ENCODE measurements at places on chromosomes 11 and 22. TPM values are rescaled to one million over a fixed set of nuclear protein-coding genes. Genes with fewer than 3 reads are reported as not detected.

The UPB1 gene
- 2.7 TPM for total RNA-seq

The FOLH1 gene
- total RNA-seq: not detected

DNA sequence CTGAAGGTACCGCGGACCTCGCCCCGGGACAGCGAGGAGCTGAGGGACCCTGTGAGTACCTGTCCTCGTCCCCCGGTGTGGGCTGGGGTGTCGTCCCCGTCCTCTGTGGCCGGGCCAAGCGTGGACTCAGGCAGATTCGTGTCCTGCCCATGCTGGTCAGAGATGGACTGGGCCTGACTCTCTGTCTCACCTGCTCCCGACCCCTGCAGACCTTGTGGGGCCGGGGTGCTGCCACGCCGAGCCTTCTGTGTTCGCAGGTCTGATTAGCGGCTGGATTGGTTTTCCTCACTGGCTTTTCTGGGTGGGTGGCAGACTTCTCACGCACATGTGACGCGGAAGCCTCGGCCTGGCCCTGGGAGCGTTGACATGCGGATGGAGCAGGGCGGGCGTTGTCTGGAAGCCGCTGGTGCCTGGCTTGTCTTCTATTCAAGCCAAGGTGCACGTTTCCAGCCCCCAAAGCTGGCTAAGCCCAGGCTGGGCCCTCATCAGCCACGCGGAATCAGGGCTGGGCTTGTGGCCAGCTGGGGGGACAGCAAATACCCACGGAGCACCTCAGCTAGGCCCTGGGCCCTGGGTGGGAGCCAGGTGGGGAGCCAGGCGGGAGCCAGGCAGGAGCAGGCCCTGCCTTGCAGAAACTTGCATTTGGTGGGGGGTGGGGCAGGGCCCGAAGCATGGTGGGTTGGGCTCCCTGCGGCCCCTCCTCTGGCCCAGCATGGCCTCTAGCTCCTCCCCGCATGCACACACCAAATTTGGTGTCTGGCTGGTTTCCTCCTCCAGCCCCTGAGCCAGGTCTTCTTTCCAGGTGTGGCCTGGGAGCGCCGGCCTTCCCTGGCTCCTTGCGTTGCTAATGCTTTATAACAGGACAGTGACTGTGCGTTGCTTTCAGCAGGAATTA, 7.0 kb downstream of the GRAMD4 start:
- no peaks in the 10 kb centered on the region for H3K27me3 ChIP-seq
- no peak overlapping the region for H3K4me3 ChIP-seq
- H3K36me3 ChIP-seq: no peaks in the 10 kb centered on the region
- DNase-seq: no peak

DNA sequence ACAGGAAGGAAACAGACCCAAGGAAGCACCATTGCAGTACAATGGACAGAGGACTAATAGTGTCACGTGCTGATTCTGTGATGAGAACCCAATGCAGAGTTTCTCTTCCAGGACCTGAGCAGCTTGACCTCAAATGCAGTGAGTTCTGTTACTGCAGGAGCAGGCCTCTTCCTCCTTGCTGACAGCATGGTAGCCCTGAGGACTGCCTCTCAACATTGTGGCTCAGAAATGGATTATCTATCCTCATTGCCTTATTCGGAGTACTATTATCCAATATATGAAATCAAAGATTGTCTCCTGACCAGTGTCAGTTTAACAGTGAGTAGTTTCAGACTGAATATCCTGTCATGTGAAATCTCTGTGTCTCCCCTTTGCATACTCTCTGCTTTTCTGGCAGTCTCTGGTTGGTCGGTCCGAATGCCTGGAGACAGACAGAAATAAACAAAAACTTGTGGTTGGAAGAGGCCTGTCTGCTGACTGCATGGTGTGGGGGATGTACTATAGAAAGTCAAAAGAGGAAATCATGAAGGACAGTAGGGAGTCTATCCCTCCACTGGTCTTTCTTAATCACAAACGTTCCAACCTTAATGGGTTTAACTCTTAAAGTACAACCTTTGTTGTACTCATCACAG, 6.9 kb upstream of the MS4A14 start:
- DNase-seq: no peak
- H3K4me3 ChIP-seq: no peak overlapping the region
- no peaks in the 10 kb centered on the region for H3K4me1 ChIP-seq

GRCh38 chr22:19629331-19629719, 85.0 kb upstream of the SEPTIN5 start:
- no peaks in the 10 kb centered on the region for H3K36me3 ChIP-seq
- H3K4me3 ChIP-seq: no peak overlapping the region
- no peak overlapping the region for H3K27ac ChIP-seq

- no peak overlapping the region for H3K4me3 ChIP-seq
- H3K27ac ChIP-seq: no peak overlapping the region
- H3K36me3 ChIP-seq: no peaks in the 10 kb centered on the region
Observed at GRCh38 chr11:109426442-109427240, 4.7 kb downstream of the C11orf87 start.

Measured in CD4-positive, alpha-beta T cell (primary cell).